ENCODE measurements at places on chromosomes 5 and 9.

- no peak for DNase-seq
Measured at GRCh38 chr9:78351816-78352215, 54.9 kb downstream of the PSAT1 start.

DNA sequence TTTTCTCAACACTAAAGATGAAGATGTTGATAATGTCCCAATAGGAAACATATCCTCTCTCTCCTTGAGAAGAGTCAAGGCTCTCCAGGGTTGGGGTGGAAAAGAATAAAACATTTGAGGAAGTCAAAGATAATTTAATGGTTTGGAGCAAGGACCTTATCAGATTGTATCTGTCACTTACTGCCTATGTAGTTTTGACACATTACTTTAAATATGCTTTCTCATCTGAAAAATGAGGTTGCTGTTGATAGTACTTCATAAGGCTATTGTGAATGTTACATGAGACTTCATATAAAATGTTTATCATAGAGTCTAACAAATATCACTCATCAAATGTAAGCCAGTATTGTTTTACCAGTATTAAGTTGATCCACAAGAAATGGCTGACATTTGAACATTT lies 48.7 kb downstream of the BAAT start:
- no peak for DNase-seq

GRCh38 chr9:89743216-89743572 lies 138.4 kb downstream of the GADD45G start:
- no peak for DNase-seq

DNA sequence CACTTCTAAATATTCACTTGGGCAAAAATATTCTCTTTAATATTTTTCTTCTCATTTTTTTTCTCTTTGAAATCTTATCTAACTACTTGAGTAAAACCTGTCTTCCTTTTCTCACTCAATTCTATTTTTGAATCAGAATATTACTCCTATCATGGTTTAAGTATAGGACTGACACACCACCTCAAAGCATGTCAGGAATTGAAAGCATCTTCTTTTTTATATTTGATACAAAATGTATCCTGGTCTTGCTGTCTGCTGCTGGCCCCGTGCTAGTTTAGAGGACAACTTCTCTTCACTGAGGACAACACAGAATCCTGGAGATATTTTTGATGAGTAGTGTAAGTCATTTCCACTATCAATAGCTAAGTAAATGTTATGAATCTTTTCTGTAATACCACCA lies 383.6 kb downstream of the GADD45G start:
- no peak for DNase-seq

DNA sequence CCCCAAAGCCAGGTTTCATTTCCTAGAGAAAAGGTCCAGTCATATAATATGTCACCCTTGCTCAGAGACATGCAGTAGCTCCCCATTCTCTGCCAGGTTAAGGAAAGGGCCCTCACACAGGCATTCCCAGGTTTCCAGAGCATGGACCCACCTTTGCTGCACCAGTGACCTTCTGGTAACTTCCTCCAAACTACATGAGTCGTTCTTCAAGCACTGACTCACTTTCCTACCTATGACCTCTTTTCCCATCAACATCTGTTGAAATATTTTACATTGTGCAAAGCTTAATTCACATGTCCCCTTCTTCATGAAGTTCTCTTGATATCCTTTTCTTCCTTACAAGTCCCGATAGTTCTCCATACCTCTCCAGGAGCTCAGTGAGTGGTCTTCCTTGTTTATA lies 25.9 kb downstream of the SH3TC2 start:
- no peak for DNase-seq

DNA sequence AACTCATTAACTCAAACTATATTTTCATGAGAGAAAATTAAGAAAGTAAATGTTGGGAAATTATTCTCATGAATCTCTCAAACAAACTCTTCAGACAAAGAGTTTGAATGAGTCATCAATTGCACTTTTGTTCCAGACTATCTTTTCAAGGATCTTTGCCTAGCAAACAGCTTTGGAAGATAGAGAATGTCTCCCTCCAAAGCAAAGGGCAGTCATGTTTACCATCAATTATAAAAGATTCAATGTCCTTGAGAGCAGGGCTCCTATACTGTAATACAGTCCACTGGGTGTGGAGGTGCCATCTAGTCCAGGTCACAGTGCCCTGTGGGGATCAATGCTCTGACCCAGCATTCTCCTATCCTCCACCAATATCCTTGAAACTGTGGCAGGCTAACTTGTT lies 1429.3 kb downstream of the EFNA5 start:
- no peak for DNase-seq

- DNase-seq: no peak
Measured at GRCh38 chr9:121692606-121693387, 41.4 kb downstream of the DAB2IP start.

DNA sequence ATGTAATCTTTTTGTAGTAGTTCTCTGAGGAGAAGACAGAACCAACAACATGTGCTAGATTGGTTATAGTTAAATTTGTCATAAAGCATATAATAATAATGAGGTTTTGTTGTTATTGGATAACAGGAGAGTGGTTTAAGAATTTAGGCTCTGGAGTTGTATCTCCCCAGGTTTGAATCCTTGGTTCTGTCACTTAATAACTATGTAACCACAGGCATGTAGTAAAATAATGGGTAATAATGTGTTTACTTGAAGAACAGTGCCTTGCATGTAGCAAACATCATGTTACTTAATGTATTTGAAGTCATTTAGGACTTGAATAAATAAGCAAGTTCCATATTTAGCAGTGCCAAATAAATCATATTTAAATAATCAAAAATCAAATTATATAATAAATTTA lies 55.8 kb downstream of the NSD1 start:
- no peak for DNase-seq

DNA sequence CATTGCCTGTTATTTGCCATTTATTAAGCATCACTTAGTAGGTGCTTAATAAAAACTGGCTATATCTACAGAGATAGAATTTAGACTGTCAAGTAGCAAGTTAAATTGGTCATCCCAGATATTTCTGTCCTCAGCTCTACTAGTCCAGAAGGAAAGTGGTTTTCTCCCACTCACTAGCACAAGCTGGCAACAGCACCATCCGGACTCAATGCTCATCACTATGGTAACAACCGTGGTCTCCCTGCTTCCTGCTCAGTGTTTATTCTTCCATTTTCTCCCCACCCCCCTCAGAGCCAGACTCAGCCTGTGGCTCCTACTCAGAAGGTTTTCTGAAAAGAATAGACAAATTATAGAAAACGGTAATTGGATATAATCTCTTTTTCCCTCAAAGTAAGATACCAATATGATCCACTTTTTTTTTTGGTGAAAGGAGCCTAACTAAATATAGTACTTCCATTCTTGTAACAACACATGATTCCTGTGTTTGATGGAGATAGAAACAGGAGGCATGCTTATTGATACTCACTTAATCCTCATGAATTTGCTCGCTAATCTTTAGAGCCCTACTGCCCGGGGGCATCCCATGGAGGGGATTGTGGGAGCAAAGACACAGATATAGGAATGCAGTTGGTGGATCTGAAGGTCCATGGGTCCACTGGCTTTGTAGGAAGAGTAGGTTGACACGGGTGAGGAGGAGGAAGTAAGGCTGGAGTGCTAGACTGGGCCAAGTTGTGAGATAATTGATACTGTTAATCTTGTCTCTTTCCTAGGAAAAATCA lies 191.4 kb downstream of the MAN2A1 start:
- DNase-seq: no peak

DNA sequence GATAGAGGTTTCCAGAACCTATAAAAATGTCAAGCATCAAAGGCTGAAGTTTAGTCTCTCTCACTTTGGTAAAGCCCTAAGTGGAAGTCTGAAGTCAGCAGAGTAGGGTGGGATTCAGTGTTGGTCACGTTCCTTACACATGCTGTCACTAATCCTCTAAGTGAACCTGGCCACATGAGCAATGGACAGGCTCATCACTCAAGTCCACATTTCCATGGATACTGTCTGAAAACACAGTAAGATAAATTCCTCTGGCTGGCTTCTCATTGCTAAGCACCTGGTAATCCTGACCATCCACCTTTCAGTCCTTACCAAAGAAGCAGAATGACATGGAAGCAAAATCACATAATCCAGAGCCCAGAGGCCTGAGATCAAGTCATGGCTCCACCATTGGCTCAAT lies 43.8 kb downstream of the GNA14 start:
- no peak for DNase-seq

DNA sequence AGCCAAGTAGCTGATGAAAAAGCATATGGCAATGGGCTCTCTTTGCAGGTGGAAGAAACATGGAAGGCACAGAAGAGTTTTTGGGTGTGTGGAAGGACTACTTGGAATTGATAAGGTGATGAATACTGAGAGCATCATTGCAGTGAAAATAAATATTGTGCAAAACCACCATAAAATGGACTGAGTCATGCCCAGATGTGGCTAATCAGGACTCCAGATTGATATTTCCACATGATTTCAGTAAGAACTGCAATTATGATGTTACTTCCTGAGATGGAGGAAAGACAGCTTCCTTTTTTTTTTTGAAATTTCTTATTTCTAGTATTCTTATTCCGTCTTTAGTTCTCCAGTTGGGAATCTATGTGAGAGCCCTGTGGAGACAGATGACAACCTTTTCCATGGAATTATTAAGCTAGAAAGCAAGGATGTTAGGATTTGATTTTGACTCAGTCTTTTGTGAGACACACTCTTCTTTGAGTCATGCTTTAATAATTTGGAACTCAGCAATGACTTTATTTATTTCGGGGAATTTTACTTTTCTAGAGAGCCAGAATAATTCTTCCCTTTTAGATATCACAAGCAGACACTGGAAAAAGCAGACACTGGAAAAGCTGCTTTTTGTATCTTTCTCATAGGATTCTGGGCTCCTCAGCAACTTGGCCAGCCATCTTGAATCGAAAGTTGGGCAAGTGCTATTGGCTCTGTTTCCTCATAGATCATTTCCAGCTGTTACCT lies 94.2 kb upstream of the VCAN start:
- no peak for DNase-seq

- DNase-seq: no peak
Measured at GRCh38 chr5:163505049-163505367, 411 bp upstream of the MAT2B start.

DNA sequence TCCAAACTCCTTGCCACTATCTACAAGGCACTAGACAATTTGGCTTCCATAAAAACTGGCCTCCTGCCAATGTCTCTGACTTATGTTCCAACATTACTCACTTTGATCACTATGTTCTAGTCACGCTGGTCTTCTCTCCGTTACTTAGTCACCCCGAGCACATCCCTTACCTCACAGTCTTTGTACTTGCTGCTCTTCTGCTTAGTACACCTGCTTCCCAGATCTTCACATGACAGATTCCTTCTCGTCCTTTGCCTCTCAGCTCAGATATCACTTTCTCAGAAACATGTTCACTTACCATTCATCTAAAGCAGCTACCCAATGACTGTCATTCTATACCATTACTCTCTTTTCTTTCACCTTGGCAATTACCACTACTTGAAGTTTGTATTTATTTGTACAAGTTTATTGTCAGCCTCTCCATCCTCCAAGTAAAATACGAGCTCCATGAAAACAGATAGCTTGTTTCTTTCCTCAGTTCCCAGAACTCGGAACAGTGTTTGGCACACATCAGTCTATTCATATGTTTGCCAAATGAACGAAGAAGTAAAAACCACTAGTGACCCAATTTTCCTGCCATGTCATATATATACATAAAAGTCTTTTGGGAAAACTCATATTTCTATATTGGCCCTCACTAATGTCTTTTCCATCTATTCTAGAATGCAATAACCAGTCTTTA lies 5.9 kb upstream of the SLC22A5 start:
- DNase-seq: no peak

- no peak for DNase-seq
Measured at GRCh38 chr5:40441733-40442132, 238.0 kb upstream of the PTGER4 start.

DNA sequence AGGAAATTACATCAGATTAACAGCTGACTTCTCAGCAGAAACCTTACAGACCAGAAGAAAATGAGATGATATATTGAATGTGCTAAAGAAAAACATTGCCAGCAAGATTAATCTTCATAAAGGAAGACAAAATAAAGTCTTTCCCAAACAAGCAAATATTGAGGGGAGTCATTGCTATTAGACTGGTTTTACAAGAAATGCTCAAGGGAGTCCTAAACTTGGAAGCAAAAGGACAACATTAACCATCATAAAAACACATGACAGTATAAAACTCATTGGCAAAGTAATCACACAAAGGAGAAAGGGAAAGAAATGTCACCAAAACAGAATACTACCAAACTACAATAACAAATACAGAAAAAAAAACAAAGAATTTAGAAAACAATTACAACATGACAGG lies 101.7 kb downstream of the FBXL17 start:
- no peak for DNase-seq

Data from stimulated activated CD4-positive, alpha-beta T cell treated with anti-CD3 and anti-CD28 coated beads, Interleukin-1b, Interleukin-23, amount 100 ng/mL, for 1 hour (primary cell).